Spinal cord (tissue), 10 donors: ENCODE measurements at places on chromosomes 4 and X. TPM values are rescaled to one million over a fixed set of nuclear protein-coding genes. Genes with fewer than 3 reads are reported as not detected.

DNA sequence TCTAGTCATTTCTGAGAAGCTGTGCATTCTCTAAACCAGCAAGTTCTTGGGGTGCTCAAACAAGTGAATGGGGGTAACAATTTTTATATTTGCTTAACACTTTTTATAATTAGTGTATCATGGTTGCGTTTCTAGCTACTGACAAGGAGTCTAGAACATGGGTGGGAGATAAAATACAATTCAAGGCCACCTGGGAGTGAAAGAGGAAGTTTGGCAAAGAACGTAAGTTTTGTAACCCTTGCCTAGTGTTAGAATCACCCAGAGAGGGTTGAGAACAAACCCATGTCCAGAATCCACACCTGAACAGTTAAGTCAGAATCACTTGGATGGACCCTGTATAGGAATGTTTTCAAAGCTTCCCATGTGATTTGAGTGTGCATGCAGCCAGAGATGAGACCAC lies 92.7 kb downstream of the AFF2 start:
- no peaks in the 10 kb centered on the region for H3K4me1 ChIP-seq
- no peak overlapping the region for H3K27ac ChIP-seq
- H3K27me3 ChIP-seq, result no peaks in the 10 kb centered on the region
- H3K36me3 ChIP-seq, result no peaks in the 10 kb centered on the region
- no peak overlapping the region for H3K4me3 ChIP-seq

DNA sequence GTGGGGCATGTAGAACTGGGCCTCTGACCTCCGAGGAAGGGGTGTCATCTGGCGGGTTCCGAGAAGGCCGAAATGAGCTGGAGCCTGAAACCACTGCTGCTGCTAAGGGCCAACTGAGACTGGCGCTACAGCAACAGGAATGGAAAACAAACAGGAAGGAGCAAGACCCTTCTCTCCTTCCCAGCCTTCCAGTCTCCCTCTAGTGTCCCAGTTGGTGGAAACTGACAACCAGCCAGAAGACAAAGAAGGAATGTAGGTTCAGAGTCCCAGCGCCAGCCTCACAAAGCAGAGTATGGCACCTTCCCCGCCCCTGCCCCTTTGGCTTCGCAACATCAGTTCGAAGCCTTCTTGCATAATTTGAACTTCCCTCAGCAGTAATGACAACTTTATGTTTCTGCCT lies 24.4 kb upstream of the PDZD4 start:
- no peaks in the 10 kb centered on the region for H3K4me1 ChIP-seq
- no peaks in the 10 kb centered on the region for H3K27me3 ChIP-seq
- H3K36me3 ChIP-seq, result no peaks in the 10 kb centered on the region
- H3K27ac ChIP-seq, result no peak overlapping the region
- DNase-seq, result no peak
- H3K4me3 ChIP-seq, result no peak overlapping the region

DNA sequence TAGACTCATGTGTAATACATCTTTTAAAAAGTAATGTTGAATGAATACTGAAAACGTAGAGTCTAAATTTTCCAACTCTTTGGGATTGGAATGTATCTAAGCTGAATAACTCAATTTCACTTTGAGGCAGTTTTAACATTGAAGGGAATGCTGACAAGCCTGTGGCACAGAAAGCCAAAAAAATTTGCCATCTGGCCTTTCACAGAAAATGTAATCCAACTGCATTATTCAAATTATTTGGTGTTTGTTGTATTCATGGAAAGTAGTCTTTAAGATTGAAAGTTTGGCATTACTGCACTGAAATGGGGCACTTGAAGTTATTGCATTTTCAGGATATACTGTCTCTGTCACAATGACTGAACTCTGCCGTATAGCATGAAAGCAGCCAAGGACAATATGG lies 186.9 kb downstream of the FRMPD4 start:
- H3K27ac ChIP-seq, result no peak overlapping the region
- no peaks in the 10 kb centered on the region for H3K4me1 ChIP-seq
- H3K36me3 ChIP-seq, result no peaks in the 10 kb centered on the region

DNA sequence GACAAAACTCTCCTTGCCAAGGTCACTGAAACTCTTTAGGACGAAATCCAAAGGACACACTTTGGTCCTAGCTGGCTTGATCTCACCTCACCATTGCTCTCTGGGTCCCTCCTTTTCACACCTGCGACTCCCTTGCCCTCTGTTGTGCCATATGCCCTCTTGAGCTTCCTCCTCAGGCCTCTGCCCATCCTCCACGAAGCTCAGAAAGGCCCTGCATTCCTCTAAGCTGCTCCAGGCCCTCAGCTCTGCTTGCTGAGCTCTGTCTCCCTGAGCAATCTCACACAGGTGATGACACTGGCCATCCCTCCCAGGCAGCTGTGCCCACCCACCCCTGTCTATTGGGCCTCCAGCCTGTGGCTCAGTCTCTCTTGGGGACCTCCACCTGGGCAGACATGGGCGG lies 10.1 kb upstream of the AFAP1 start:
- H3K4me1 ChIP-seq, result no peaks in the 10 kb centered on the region
- H3K27me3 ChIP-seq, result no peaks in the 10 kb centered on the region
- H3K27ac ChIP-seq, result no peak overlapping the region
- H3K36me3 ChIP-seq, result no peaks in the 10 kb centered on the region

FAM149A gene
- total RNA-seq, result 20.4 TPM
